AG09319 (cell line): ENCODE measurements at places on chromosomes 2 and 18.
A peak's percentile ranks its signal among the peaks of the same experiment; 100 is the strongest.

- DNase-seq, result no peak
Measured at GRCh38 chr2:185471441-185471840, 267.2 kb upstream of the FSIP2 start.

DNA sequence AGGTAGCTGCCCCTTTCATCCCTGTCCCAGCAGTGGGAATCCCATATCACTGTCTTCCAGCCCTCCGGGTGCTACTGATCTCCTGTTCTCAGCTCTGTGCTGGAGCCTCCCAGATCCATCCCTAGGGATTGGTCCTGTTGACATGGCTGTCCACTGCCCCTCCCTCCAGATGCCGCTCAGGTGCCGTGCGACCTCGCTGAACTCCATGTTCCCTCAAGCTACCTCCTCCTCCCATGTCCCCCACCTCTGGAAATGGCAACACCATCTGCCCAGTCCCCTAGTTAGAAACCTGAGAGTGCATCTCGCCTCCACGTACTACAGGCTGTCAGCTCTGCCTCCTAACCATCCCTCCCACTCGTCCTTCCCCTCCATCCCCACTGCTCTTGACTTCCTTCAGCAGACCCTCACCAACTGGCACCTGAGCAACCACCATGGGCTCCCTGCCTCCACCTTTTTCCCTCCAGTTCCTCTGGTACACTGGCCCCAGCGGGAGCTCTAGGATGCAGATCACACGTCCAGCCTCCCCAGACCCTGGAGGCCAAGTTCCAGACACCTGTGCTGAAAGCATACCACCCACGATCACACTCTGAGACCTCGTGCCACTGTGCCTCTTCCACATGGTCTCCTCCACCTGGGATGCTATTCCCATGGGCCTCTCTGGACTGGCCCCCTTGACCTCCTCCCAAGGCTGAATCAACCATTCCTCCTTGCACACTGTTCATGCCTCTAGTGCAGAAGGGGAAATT lies 106.8 kb downstream of the KLHL29 start:
- DNase-seq, result no peak

- DNase-seq, result peak; percentile 54
Measured at GRCh38 chr18:60549338-60549960, 176.9 kb upstream of the MC4R start.

- DNase-seq, result no peak
Measured at GRCh38 chr2:235599596-235600338, 105.9 kb downstream of the AGAP1 start.

DNA sequence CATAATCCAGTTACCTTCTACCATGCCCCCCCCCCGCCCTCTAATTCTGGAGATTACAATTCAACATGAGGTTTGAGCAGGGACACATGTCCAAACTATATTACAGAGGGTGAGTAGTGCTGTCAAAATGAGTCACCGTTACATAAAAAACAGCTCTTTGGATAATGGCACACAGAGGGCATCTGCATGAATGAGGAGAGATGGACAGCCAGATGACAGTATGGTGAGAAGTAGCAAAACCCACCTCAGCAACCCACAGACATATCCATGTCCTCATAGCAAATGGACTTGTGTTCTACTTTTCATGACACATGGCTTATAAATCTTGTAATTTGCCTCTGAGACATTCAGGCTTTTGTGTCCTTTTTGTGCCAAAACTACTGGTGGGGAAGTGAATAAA lies 132.0 kb downstream of the EML6 start:
- DNase-seq, result no peak

DNA sequence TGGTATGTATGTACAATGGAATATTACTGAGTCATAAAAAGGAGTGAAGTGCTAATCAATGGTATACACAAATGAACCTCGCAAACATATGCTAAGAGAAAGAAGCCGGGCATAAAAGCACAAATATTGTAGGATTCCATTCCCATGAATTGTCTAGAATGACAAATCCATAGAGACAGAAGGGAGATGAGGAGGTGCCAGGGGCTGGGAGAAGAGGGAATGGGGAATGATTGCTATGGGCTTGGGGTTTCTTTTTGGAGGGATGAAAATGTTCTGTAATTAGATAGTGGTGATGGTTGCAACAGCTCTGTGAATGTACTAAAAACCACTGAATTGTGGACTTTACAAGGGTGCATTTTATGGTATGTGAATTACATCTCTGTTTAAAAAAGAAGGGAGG lies 73.5 kb downstream of the GLI2 start:
- DNase-seq, result no peak

DNA sequence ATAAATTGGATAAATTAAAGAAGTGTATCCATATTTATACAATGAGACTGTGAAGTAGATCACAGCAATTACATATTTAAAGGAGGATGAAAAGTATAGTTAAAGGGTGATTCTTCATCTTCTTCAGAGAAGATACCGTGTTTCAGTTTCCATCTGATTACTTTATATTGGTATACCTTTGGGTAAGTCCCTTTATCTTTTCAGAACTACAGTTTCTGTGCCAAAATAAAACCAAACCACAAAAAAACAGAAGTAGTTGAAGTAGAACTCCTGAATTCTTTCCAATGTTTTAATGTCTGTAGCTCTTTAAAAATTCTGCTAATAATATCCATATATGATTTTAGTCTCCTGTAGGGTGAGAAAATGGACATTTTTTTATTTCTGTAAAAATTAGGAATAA lies 231.2 kb upstream of the LINC00305 start:
- no peak for DNase-seq
